Stimulated activated CD8-positive, alpha-beta memory T cell treated with anti-CD3 and anti-CD28 coated beads, Interleukin-4, amount 100 ng/mL, for 4 hours (primary cell): ENCODE measurements at places on chromosomes 2 and 18.

- DNase-seq: no peak
Measured at GRCh38 chr2:17536416-17536815, 4.1 kb upstream of the VSNL1 start.

- DNase-seq: no peak
Measured at GRCh38 chr2:177165721-177166711, 46.6 kb upstream of the HNRNPA3 start.

- DNase-seq: no peak
Measured at GRCh38 chr2:143720095-143720664, 591.0 kb downstream of the ARHGAP15 start.

DNA sequence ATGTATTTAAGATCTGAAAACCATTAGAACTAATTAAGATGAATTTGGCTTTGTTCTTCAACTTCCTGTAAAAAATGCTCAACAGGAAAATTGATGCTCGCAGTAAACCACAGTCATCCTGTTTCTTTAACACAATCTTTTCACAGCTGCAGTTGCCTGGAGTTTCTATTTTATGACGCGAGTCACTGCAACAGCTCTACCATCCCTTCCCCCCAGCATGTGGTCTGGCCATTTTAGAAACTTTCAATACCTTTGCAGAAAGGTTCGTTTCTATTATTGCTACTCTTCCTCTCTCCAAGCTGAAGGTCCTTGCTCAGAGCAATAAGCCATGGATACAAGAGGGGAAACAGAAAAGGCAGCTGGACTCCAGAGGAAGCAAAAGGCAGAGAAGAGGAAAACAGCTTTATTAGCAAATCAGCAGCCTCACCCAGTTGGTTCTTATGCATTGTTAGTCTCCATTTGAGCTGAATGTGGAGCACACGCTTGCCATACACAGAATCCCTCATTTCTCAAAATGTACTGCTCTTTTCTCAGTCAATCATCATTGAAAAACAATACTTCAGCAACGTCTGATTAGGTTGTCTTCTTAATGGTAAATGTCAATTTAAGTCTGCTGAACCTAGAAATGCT lies 3.9 kb downstream of the WIPF1 start:
- peak; percentile 23 for DNase-seq

GRCh38 chr18:56812674-56813073 lies 161.5 kb downstream of the WDR7 start:
- DNase-seq: no peak
